ENCODE measurements at places on chromosomes 12 and 14.

GRCh38 chr14:31229638-31230572, 22.3 kb upstream of the HECTD1 start:
- peak; percentile 78 for DNase-seq

DNA sequence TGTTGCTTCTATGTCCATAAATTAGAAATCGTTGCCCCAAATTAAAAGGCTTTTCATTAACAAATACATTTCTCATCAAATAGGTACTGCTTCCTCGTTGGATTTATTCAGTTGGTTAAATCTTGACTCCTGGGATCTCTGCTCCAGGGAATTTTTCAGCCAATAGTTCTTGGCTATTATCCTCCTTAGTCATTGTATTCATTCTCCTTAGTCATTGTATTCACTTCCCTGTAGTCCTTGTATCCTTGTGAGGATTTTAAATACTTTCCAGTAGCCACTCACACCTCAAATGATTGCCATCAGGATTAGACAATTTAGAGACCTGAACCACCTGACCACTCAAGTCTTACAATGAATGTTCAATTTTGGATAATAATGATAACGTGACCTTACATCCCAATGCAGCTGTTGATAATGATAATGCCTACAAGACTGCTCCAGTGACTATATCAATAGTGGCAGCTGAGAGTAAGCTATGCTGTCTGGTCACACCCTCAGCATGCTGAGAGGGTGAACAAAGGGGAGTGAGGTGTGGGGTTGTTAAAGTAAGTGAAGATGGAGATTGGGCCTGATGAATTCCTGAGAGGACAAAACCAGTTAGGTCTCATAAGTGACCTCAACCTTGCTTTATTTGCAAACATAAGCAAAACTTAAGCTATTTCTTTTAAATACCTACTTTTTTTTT, 193.7 kb upstream of the RTL1 start:
- DNase-seq, result no peak

GRCh38 chr12:16524378-16524777, 81.6 kb downstream of the LMO3 start:
- no peak for DNase-seq

- DNase-seq, result peak; percentile 41
Measured at GRCh38 chr12:128813883-128814282, 9.9 kb downstream of the SLC15A4 start.

DNA sequence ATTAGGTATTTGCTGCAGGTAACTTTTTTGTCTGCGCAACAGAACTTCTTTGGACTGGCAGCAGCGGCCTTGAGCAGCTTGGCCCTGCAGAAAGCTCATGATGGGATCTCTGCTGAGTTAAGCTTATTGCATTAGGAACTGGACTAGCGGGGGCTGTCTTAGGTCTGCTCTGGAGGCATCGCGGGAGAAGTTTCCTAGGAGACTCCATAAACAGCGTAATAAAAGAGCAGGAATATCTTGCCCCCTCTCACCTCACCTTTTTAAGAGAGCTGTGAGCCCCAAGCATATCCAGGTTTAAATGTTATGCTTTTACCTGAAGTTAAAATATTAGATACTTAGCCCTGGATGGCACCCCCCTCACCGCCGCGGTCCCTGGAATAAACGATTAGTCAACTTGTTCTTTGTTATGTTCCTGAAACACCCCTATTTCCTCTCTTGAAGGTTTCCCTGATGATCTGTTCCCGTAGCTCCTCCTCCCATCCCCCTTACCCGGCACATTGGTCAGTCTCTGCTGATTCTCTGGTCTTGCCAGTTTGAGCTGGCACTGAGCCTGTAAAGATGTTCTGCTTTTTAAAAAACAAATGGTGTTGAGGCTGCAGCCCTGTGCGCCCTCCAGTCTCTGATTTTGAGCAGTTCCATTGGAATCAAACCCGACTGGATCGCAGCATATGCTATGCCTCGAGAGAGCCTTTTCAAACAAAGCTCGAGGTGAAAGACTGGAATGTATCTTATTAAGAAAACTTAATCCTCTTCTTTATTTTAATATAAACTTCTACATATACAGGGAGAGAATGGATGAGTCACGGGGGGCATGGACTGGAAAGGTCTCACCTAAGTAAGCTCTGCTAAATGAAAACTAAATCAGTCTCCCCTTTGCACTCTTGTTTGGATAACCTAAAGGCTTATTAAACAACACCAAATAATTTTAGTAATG, 1.9 kb downstream of the MLXIP start:
- DNase-seq, result peak; percentile 93

GRCh38 chr12:20345866-20346265, 22.5 kb upstream of the PDE3A start:
- no peak for DNase-seq

GRCh38 chr12:66210840-66211239, 21.8 kb downstream of the IRAK3 start:
- no peak for DNase-seq

GRCh38 chr14:77763978-77764377, 3.0 kb upstream of the SNW1 start:
- DNase-seq, result no peak

- no peak for DNase-seq
Measured at GRCh38 chr12:89947437-89948270, 239.0 kb upstream of the ATP2B1 start.

DNA sequence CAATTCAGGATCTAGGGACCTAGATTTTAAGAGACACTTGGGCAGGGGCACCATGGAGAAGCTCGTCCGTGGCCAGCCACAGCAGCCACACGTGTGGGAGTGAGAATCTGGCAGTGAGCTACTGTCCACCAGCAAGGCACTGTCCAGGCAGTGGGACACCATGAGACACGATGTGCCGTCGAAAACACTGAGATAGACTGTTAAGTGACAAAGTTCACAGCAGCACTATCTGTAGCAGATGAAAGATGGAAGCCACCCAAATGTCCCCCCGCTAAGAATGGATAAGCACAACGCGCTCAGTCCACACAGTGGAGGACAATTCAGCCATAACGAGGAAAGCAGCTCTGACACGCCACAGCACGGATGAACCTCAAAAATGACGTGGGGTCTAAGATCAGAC, 19.7 kb downstream of the RILPL1 start:
- no peak for DNase-seq
